CD8-positive, alpha-beta memory T cell (primary cell): ENCODE measurements at places on chromosomes 12 and 14. TPM values are rescaled to one million over a fixed set of nuclear protein-coding genes. Genes with fewer than 3 reads are reported as not detected.

DNA sequence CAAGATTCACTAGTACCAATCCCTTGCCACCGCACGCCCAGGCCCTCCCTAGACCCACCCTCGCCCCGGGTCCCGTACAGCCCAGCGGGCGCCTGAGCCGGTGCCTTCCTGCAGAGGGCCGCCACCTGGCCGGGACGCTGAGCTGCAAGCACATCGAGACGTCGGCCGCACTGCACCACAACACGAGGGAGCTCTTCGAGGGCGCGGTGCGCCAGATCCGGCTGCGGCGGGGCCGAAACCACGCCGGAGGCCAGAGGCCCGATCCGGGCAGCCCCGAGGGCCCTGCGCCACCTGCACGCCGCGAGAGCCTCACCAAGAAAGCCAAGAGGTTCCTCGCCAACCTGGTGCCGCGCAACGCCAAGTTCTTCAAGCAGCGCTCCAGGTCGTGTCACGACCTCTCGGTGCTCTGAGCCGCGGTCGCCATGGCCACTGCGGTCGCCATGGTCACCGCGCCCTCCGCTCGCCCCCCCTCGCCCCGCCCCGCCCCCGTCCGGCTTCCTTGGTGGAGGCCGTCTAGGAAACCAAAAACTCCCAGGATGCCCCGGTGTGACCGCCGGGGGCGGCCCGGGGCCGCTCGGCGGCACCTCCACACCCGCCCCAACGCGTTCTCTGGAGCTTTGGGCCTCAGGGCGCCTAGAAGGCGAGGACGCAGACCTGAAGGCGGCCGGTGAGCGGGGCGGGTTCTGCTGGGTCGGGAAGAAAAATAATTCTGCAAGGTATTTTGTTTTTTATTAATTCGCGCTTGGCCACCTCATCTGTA, 3.7 kb downstream of the REM2 start:
- peak; percentile 54 for DNase-seq

DNA sequence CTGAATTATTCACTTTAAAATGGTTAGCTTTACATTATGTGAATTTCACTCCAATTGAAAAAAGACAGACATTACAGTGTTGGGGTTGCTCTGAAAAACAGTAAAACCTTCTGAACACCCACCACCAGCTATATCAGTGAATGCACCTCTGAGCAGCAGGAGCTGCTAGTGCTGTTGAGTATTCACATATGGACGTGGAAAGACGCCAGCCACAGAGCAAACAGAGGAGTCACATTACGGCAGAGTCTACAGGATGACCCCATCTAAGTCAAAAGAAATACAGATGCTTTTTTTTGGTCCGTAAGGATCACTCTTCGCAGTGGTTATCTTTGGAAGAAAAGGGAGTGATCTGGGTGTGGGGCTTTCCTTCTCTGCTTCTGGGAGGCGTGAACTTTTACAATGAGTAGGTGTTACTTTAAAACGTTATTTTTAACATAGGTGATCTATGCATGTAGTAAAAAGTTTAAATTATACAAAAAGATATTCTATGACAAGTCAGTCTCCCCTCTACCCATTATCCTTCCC, 4.5 kb downstream of the HVCN1 start:
- no peak for DNase-seq

The PA2G4 gene
- total RNA-seq = 468 TPM

The ATP2A2 gene
- total RNA-seq = 199 TPM

The SLIRP gene
- total RNA-seq = 162 TPM

DNA sequence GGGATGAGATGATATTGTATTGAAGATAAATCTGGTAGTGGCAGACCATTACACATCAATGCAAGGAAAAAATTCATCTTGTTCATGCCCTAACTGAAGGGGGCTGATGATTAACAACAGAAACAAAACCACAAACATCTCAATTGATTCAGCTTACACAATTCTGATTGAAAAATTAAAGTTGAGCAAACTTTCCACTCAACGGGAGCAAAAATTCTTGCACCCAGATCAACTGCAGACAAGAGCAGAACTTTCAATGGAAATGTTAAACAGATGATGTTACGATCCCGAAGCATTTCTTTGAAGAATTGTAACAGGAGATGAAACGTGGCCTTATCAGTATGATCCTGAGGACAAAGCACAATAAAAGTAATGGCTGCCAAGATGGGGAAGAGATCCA, 172.4 kb upstream of the SOX5 start:
- DNase-seq = no peak

GRCh38 chr14:75844486-75844885, 137.3 kb downstream of the TGFB3 start:
- DNase-seq = no peak

- no peak for DNase-seq
Observed at GRCh38 chr12:3150931-3151835, 74.0 kb downstream of the TSPAN9 start.

- DNase-seq = no peak
Observed at GRCh38 chr14:53004976-53005375, 54.1 kb upstream of the FERMT2 start.

GRCh38 chr12:7271893-7272514, 31.9 kb upstream of the ACSM4 start:
- DNase-seq = no peak
